ENCODE measurements at places on chromosomes 1 and 21.

- DNase-seq: no peak
Measured at GRCh38 chr21:38956007-38956406, 150.3 kb downstream of the ETS2 start.

- no peak for DNase-seq
Measured at GRCh38 chr1:27135541-27136235, 19.2 kb downstream of the SLC9A1 start.

- DNase-seq: no peak
Measured at GRCh38 chr1:215113776-215114153, 31.2 kb downstream of the KCNK2 start.

- no peak for DNase-seq
Measured at GRCh38 chr1:164475834-164476233, 83.2 kb upstream of the PBX1 start.

DNA sequence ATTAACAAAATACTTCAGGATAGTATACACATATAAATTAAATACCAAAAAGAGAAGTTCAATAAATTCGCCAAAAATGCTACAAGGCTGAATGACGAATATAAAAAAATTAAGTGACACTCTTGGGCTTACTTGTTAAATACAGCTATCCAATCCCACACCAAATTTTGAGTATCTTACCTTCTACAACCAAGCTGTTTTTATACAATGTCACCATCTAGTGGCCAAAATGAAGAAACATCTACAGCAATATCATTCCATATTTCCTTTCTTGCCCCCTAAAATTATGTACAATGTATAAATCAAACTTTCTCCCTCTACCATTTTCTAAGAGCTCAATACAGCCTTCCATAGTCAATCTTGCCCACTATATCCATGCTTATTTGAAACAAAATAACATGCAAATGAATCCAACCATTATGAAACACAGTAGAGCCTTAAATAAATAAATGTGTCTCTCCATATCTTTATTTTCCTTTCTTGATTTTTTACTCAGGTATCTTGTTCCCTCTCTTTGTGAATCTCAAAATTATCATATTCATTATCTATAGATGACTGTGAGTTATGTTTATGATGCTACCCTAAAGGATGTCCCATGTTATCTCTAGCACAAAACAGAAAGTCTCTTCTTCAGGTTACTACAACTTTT is 86.3 kb downstream of the ACBD6 start:
- peak; percentile 59 for DNase-seq

DNA sequence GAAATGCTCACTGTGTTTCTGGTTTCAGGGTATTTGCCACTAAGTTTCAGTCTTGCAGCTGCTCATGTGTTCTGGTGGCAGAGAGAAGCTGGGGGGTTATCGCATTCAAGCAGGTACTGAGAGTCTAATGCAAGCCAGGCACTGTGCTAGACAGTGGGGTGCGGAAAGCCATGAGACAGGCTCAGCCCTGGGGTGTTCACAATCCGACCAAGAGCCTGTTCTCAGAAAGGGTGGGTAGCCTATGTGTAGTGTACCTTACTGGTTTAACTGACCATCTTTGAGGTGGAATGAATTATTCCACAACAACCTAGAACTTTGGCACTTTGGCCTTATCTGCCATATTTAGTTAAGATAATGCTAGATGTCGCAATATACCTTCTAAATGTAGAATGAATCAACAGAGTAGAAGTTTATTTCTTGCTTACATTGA is 55.3 kb upstream of the ROR1 start:
- no peak for DNase-seq

- no peak for DNase-seq
Measured at GRCh38 chr1:54011316-54012007, 6.5 kb downstream of the LDLRAD1 start.

DNA sequence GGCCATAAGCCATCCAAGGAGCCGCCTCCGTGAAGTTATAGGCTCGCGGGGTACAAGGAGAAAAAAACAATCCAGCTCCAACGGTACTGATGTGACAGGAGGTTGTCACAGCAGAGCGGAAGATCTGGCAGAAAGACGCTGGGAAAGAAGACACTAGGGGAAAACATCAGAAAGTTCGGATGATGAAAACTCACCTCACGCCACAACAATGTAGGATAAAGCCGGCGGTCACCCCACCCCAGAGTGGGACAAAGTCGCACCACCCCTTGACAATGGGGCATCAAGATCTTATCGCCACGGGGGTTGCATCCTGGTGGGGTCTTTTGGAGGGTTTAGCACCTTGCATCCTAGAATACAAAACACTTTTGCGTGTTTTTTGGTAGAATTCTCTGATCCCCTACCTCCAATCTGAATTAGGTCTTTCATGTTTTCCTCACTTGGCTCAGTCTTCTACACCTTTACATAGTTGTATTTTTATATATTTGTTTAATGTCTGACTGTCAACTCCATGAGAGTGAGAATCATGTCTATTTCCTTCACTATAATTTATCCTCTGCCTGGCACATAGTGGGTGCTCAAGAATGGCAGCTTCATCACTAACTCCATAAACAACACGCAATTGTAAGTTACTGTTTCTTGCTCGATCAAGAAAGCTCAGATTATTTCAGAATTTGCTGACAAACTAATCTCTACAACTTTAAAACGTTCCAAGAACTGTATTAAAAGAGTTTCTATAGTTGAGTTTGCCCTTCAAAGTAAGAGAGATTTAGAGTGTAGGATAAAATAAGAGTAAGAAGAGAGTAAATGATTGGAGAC is 611 bp upstream of the ZSWIM5 start:
- DNase-seq: no peak

DNA sequence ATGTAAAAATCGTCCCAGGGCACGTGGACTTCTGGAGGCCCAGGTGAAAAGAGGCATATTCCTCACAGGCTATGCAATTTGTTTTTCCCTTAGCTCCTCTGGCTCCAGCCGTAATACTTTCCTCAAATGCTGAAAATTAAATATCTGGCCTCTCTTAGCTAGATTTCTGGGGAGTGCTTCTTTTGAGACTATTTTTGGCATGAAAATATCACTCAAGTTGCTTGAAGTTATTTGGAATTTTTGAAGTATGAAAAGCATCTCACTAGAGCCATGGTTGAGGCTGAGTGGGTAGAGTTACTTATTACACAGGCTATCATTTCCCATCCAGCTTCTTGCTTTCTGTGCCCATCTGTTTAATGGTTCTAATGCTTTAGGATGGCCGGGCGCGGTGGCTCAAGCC is 59.7 kb downstream of the MYOM3 start:
- no peak for DNase-seq

DNA sequence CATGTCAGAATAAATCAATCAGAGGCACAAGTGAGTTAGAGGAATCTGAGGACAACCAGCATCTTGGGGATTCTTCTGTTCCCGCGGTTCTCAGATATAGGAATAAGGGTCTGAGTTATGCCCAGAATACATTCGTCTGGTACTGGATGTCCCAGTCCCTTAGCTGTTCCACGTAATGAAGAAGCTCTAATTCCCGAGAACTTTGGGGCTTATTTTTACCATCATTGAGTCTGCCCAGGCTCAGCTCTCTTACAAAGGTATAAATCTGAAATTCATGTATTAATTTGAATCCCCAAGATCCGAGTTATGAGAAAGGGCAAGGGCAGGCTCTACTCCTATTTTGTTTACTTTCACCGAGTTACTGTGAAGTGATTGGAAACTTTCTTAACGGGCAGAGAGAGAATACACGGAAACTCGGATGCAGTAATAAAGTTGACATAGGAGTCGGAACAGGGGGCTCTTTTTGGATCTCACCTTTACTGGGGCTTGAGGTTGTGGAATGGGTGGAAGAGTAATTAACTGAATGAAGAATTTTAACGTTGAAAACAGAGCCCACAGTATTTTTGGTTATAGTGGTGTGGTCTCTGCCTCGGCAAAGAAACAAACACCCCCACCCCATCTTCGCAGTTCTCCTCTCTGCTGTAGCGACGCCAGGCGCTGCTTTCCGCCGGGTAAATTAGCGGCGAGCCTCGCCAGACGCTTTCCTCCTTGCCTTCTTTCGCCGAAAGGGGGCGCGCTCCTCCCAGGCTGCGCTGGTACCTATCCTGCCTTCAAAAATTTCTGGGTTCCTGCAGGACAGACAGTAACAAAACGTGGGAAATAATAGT is 7.1 kb downstream of the PRRX1 start:
- no peak for DNase-seq

DNA sequence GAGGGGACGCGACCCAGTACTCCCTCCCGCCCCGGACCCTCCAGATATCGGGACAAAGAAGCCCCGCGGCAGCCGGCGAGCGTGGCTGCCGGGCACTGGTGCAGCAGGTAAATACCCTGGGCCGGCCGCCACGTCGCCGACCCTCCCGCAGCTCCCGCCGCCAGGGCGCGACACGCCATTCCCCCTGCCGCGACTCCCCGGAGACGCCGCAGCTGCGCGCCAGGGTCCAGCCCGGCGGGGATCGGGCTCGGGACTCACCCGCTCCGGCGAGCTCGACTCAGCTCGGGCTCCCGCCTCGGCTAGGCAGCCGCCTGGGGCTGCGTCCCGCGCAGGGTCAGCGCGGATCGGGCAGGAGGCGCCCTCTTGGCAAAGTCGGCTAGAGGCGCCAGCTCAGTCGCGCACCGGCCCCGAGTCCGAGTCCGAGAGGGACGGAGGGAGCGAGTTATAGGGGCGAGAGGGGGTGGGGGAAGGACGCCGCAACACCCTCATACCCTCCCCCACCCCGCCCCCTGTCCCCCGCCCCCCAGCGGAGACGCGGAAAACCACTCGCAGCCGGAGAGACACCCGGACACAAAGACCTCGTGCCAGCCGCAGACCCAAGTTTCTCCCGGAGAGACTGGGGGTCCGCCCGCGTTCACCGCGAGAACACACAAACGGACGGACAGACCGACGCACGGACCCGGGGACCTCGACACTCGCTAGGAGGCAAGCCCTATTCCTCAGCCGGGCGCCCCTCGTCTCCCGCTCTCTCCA is 985 bp downstream of the SYT6 start:
- DNase-seq: peak; percentile 44

- no peak for DNase-seq
Measured at GRCh38 chr1:30842697-30843354, 65.7 kb downstream of the SDC3 start.

- peak; percentile 57 for DNase-seq
Measured at GRCh38 chr1:3443807-3444206, 10.7 kb upstream of the ARHGEF16 start.

DNA sequence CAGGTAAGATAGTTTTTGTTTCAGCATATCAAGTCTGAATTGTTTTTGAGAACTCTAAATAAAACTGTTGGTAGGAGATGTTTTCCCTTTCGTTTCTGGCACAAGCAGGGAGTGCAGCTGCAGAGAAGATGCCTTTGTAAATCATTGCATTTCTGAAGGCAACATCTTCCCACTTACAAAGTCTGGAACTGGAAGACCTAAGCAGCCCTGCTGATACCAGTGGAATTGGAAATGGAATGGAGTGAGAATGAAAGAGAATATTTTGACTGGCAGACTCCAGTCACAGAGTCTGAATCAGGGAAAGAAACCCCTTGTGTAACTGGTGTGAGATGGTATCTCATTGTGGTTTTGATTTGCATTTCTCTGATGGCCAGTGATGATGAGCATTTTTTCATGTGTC is 815.6 kb downstream of the LTN1 start:
- peak; percentile 5 for DNase-seq

DNA sequence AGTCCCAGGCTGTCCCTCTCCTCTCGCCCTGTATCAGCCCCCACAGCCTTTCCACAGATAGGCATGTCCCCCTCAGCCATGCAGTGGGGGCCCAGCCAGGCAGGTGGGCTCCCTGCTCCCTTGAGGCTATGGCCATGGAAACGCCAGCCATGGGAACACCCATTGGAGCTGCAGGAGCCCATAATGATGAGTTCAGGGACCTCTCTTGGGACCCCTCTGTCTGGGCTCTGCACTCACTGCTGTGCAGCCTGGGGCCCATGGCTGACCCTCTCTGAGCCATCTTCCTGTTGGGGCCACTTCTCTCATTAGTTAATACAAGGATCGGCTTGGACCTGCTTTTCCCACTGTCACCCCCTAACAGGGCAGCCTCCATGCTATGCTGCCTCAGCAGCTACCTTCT is 33.2 kb downstream of the WNT3A start:
- no peak for DNase-seq

DNA sequence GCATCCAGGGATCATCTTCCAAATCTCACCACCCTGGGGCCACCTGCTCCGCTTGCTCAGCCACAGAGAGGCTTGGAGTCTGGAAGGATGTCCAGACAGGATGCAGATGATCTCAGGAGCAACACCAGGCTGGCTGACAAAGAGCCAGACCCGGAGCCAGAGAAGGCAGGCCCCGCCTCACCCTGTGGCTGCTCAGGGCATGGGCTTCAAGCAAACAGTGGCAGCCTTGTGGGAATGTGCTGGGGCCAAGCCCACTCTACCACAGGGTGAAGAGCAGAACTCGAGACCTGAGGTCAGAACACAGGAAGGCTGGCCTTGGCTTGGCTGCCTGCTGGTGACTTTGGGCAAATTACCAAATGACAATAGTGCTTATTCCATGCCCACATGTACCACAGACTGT is 45.5 kb downstream of the MRPL37 start:
- DNase-seq: no peak

DNA sequence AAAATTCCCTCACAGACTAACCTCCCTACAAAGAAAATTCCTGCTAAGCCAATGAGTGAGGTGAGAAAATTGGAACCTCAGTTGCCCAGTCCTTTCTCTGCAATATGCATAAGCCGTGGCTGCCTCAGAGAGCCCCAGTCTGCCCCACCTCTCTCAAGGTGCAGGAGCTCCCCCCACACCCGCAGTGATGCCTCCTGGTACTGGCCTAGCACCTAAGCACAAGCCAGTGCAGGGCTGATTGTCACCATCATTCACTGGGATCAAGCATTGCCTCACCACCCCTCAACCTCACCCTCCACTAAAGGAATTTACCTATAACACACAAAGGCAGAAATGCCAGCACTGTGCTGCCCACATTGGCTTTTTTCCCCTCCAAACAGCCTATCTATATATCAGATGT is 56.9 kb downstream of the CD34 start:
- no peak for DNase-seq

- DNase-seq: no peak
Measured at GRCh38 chr1:153970346-153970745, 2.6 kb downstream of the CREB3L4 start.

- DNase-seq: no peak
Measured at GRCh38 chr1:204147406-204148383, 4.1 kb downstream of the ETNK2 start.

GRCh38 chr1:204821924-204822323 is 48.7 kb upstream of the NFASC start:
- no peak for DNase-seq

DNA sequence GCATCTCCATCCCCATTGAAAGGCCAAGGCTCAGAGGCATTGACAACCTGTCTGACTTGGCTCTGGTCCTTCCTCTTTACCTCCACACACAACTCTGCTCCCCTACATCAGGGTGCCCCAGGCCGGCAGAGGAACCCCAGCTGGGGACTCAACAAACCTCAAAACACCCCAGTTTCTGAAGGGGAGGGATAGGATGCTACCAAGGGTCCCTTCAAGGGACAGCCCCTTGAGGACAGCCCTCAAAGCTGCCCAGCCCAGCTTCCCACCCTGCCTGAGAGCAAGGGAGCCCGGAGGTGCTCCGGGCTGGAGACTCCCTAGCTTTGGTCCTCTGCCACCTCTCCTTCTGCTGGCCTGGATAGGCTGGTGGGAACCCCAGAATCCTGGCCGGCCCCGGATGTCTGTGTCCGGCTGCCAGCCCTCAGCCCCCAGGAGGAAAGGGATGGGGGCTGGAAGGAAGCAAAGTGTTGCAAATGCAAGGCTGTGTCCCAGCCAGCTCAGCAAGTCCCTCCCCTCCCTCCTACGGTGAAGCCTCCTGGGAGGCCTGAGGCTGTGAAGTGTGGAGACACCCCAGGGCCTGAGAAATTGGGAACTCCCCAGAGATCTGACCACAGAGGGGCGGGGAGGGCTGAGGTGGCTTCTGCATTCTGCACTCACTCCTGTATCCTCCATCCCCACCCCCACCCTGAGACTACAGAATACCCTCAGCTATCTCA is 1.1 kb upstream of the MARCKSL1 start:
- no peak for DNase-seq

GRCh38 chr1:31108861-31109260 is 43.3 kb upstream of the PUM1 start:
- no peak for DNase-seq

Data from NCI-H526 (cell line).